ENCODE measurements at places on chromosomes 5 and 9.

DNA sequence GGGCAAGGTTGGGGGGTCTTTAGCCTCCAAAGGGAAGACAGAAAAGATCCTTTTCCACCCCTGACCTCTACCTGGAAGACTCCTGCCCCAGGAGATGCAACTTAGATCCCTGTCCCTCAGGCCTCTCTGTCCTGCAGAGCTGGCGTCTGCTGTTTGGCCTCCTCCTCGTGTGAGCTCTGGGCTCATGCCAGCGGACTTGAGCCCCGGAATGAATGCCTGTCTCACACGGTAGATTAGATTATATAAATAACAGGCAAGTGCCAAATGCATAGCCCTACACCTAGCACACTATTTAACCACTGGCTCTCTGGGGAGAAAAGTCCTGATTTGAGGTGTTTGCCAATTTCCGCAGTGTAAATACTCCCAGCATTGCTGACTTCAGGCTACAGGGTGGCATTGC, 1.4 kb upstream of the WNK2 start:
- no peaks in the 10 kb centered on the region for H3K36me3 ChIP-seq
- peaks cover 85% of the 10 kb centered on the region for H3K27me3 ChIP-seq

GRCh38 chr5:77928776-77929300, 152.7 kb upstream of the TBCA start:
- H3K36me3 ChIP-seq: no peaks in the 10 kb centered on the region
- H3K27ac ChIP-seq: no peak overlapping the region
- no peaks in the 10 kb centered on the region for H3K4me1 ChIP-seq
- DNase-seq: no peak
- H3K4me3 ChIP-seq: no peak overlapping the region

DNA sequence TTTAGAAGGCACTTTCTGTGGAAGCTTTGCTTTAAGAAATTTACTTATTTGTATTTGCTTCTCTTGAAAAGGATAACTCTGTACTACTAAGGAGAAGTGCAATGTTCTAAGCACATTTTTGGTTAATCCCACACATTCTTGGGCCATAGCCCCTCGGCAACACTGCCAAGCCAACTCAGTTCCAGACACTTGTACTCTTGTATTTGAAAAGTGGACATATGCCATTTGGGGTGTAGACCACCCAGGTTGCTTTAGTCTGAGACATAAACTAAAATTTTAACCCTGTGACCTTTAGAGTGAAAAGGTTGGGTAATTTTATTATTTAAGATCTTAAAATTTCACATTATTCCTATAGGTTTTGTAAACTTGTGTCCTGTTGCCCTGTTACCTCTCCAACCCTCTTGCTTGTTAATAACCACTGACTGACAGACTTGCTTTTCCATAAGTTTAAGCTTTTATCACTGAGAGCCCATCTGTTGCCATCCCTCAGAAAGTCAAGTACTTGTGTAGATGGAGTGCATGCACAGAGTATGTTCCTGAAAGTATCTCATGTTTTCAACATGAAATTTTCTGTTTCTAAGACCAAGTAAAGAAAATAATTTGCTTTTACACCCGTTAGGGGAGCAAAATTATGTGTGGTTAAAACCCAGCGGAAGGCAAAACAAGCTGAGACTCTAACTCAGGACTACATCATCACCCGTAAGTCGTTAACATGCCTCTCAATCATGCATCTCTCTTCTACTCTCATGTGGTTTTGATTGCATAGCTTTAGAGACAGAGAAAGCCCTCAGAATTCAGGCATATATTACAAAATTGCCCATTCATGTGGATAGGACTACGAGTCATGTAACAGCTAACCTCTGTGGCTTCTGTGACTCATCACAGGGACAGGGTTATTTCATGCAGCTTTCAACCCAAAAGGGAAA, 117.3 kb downstream of the GDNF start:
- H3K4me1 ChIP-seq: peaks cover 14% of the 10 kb centered on the region
- no peaks in the 10 kb centered on the region for H3K27me3 ChIP-seq
- DNase-seq: no peak
- H3K36me3 ChIP-seq: peaks cover 7% of the 10 kb centered on the region

DNA sequence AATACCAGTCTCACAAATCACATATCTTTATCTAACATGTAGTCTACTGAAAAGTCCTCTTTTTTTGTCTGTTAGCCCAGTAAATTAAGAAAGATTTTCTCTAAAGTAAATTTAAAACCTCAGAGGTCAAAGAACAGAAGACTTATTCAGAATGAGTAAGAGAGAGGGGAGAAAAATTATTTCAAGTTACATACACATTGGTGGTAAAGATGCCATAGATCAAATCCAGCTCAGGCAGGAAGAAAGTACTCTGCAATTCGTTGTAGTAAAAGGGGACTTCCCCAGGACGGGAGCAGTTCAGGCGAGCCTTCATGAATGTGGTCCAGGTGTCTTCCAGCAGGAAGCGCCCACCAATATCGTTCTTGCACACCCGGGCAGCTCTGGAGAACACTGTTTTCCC, 344.1 kb downstream of the SEMA5A start:
- no peaks in the 10 kb centered on the region for H3K27me3 ChIP-seq
- no peak overlapping the region for H3K4me3 ChIP-seq
- no peaks in the 10 kb centered on the region for H3K4me1 ChIP-seq
- no peak overlapping the region for H3K27ac ChIP-seq
- no peak for DNase-seq
- no peaks in the 10 kb centered on the region for H3K36me3 ChIP-seq

GRCh38 chr5:172860520-172861443, 26.7 kb downstream of the ERGIC1 start:
- no peak for DNase-seq
- no peak overlapping the region for H3K4me3 ChIP-seq
- H3K4me1 ChIP-seq: peaks cover 44% of the 10 kb centered on the region
- H3K27me3 ChIP-seq: no peaks in the 10 kb centered on the region
- H3K27ac ChIP-seq: peak overlapping the region; percentile 90

DNA sequence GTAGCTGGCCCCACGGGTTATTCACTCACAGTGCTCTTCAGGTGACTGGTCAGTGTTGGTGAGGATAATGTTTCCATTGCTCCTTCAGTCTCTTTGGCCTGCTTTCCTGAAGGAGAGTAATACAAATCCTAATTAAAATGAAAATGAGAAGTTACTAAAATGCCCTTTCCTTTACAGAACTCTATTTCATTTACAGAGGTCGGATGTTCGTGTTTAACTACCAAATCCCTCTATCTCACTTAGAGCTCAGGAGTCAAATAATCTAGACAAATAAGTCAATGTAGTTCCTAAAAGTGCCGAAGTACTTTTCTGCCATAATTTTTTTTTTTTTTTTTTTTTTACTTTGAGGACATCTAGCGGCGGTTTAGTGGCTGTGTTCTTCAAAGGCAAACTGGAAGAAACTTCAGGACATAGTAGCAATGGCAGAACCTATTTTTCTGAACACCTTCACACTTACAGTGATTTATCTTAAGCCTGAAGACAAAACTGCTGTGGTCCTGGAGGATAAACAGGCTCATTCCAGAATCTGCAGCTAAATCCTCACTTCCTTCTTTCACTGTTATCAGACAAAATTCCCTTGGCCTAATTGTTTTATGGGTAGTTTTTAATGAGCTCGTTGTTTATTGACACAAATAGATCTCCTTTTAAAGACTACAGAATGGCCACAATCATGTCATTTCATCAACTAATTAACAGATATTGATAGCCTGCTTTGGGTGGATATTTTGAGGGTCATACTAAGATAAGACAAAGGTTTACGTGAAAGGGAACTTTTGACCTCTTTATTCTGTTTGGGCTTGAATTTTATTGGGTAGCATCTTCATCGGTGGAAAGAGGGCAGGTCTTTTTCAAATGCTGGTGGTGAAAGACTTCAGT, 207.6 kb upstream of the DMRTA1 start:
- no peaks in the 10 kb centered on the region for H3K36me3 ChIP-seq
- no peak for DNase-seq
- H3K27ac ChIP-seq: no peak overlapping the region
- H3K4me1 ChIP-seq: peaks cover 3% of the 10 kb centered on the region
- no peaks in the 10 kb centered on the region for H3K27me3 ChIP-seq
- H3K4me3 ChIP-seq: no peak overlapping the region

DNA sequence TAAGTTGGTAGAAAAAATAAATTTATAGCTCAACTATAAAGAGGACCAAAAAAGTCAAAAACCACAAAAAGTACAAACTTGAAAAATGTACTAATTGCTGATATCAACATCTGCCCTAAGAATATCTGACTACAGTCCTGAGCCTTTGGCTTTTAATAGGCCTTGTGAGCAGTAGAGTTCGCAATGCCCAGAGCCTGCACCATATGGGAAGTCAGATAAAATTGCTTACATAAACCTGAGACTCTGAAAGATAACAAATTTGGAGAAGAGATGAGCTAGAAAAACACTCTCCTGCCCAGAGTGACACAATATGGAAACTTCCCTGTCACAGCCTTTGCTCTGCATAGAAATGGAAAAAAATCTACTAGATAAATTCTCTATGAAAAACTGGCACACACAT, 368.0 kb upstream of the GRIN3A start:
- H3K27me3 ChIP-seq: no peaks in the 10 kb centered on the region
- no peak overlapping the region for H3K4me3 ChIP-seq
- no peaks in the 10 kb centered on the region for H3K4me1 ChIP-seq
- H3K27ac ChIP-seq: no peak overlapping the region

DNA sequence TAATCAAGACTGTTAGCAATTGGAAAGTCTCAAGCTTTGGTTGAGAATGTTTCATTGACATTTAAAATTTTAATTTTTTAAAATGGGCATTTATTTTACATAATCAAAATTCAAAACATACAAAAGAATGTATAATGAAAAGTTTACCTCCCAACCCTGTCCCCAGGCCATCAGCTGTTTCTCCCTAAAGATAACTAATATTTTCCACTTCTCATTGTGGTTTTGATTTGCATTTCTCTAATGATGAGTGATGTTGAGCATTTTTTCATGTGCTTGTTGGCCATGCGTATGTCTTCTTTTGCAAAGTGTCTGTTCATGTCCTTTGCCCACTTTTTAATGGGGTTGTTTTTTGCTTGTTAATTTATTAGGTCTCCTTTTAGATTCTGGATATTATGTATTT, 11.4 kb upstream of the MACIR start:
- H3K36me3 ChIP-seq: no peaks in the 10 kb centered on the region
- DNase-seq: no peak
- H3K27ac ChIP-seq: no peak overlapping the region
- peaks cover 76% of the 10 kb centered on the region for H3K27me3 ChIP-seq
- H3K4me3 ChIP-seq: no peak overlapping the region
- peaks cover 6% of the 10 kb centered on the region for H3K4me1 ChIP-seq

DNA sequence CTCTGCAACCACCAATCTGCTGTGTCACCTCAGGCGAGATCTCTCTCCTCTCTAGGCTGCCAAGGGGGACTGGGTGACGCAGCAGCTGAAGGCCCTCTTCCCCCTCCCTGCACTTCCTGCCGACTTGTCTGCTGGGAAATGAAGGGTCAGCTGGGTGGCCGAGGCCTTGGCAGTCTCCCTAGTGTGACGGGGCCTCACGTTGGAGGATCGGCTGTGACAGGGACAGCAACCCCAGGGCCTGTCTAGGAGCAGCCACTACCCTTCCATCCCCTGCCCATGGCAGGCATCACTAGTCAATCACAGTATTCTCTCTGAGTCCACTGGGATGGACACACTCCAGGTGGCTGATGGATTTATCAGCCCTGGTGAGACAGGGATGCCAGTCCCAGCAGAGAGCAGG, 107.3 kb upstream of the SARDH start:
- peaks cover 6% of the 10 kb centered on the region for H3K36me3 ChIP-seq
- no peak for DNase-seq
- H3K4me3 ChIP-seq: no peak overlapping the region
- no peaks in the 10 kb centered on the region for H3K27me3 ChIP-seq

DNA sequence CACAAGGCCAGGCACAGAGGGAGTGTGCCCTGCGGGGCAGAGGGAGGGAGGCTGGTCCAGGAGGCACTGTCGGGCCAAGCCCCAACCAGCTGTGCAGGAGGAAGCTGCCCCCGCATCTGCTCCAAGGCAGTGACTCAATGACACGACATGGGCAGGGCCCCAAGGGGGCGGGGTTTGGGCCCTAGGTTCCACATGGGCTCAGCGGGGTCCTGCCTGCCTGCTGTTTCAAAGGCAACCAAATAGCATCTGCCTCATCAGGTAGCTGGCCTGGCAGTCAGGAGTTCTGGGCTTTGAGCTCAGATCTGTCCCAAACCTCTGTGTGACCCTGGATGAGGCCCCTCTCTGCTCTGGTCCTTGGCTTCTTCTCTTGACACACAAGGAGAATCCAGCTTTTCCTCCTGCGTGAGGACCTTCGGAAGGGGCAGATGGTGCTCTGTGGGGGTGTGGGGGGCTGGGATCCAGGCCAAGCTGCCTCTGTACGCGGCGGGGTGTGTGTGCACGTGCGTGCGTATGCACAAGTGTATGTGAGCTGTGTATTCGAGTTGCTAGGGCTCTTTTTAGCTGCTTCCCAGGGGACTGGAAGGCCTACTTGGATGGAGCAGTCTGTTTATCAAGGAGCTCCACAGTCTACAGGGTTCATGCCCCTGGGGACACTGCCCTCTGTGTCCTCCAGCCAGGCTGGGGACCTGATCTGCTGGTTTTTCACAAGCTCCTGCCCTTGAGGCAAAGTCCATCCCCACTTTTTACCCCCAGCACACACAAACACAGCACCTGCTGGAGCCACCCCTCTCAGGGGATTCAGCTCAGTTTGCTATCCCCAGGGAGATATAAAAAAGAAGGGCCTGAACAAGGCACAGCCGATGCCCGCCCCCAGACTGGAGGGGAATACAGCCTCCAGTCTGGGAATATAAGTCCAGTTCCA, 138.9 kb downstream of the RGS3 start:
- no peak overlapping the region for H3K4me3 ChIP-seq
- no peaks in the 10 kb centered on the region for H3K4me1 ChIP-seq
- no peaks in the 10 kb centered on the region for H3K27me3 ChIP-seq
- no peak for DNase-seq
- peaks cover 7% of the 10 kb centered on the region for H3K36me3 ChIP-seq

GRCh38 chr5:35369965-35370790, 139.9 kb upstream of the PRLR start:
- no peak overlapping the region for H3K27ac ChIP-seq
- no peaks in the 10 kb centered on the region for H3K4me1 ChIP-seq
- peaks cover 27% of the 10 kb centered on the region for H3K27me3 ChIP-seq
- DNase-seq: no peak
- H3K4me3 ChIP-seq: no peak overlapping the region
- H3K36me3 ChIP-seq: no peaks in the 10 kb centered on the region

DNA sequence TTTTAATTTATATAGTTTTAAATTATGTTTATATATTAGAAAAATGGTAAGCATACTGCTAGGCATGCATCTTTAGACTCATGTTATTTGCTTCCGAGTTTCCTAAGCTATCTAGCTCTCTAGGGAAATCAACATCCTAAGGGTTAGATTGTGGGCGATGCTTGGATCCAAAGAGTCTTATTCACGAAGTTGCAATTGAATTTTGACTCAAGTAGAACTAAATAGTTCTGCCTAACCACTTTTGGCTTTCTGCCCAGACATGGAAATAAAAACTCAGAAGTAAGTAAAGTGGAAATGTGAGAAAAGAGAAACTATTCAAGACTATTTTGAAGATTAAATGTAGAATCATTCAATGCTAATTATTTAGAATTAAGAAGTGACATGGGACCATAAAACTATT, 440.4 kb downstream of the CDH18 start:
- no peaks in the 10 kb centered on the region for H3K36me3 ChIP-seq
- H3K4me3 ChIP-seq: no peak overlapping the region
- no peak overlapping the region for H3K27ac ChIP-seq

Data from effector memory CD8-positive, alpha-beta T cell (primary cell).